ENCODE measurements at places on chromosomes 5 and 9. TPM values are rescaled to one million over a fixed set of nuclear protein-coding genes. Genes with fewer than 3 reads are reported as not detected.

GRCh38 chr5:18329328-18329727, 695.1 kb downstream of the TAF11L14 start:
- peak; percentile 25 for DNase-seq

GRCh38 chr5:18732556-18733479, 1098.6 kb downstream of the TAF11L14 start:
- peak; percentile 10 for DNase-seq

DNA sequence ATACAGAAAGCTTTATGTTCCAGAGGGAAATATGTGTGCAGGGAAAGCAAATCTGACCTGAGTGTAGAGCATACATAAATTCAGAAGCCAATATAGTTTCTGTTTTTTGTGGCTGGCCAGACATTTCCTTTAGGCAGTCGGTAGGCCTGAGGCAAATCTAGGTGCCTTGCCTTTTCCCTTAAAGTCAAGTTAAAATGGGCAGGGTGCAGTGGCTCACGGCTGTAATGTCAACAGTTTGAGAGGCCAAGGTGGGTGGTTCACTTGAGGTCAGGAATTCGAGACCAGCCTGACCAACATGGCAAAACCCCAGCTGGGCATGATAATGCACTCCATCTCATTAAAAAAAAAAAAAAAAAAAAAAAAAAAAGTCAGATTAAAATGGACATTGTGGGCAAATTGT, 31.2 kb downstream of the PHAX start:
- DNase-seq, result no peak

DNA sequence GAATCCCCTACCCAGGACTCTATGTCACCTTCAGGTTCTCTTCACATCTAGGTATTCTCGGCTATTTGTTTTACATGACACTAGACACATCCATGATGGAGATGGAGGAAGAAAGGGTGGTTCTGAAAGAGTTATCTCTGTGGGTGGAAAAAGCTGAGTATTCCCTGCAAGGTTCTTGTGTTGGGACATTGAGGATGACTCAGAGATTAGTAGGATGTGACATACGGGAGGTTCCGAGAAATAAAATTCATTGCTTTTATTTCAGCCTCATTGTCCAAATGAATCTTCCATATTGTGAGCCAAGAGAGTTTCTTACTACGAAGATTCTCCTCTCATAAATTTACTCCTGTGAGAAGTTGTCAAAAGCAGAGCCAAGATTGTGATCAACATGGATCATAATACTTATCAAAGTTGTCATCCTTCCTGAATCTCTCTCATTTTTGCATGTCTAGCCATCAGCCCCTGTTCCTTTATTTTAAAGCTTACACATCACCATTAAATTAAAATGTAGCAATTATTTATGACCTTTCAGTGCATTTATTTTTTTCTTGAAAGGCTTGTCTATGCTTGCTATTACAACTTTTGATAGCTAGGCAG, 370.0 kb downstream of the PSAT1 start:
- DNase-seq, result peak; percentile 23

Gene SPZ1
- total RNA-seq, result not detected

Gene UCK1
- 43.6 TPM for total RNA-seq

Gene GRIN1
- total RNA-seq, result not detected

Gene LCN1
- not detected for total RNA-seq

Gene LAMC3
- 0.13 TPM for total RNA-seq

Gene LECT2
- total RNA-seq, result not detected
